ENCODE measurements at places on chromosomes 5 and 9.

DNA sequence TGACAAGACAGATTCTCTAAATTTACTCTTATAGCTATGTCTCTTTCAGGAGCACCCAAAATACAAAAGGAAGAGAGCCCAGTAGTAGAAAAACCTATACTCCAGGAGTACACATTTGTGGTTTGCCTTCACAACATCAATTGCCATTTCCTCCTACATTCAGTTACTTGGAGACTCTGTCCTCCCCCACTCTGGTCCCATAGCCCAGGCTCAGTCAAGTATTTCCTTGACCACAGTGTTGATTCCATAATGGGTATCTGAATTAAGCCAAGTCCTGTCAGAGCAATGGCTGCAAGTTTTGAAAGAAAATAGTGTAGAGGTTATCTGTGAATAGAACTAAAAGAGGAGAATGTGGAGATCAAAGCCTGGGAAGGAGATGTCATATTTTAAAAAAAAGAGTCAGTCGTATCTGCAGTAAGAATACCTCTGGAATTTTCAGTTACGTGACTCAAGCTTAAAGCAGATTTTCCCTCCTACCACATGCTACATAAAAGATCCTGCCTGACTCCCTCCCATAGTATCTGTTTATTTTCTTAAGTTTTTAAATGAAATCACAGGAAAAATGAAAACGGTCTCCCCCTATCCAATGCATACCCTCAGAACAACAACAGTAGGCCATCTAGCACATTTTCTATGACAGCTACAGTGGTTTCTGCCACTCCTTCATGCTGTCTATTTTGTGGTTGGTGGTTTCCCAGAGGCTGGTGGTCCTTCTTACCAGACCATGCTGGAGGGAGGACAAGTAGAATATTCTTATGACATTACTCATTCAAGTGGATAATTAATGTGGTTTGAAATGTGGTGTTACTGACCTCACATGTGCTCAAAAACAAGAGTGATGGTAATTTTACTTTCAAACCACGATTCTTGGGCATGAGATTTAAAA, 249.7 kb upstream of the TMEM161B start:
- no peak for DNase-seq

DNA sequence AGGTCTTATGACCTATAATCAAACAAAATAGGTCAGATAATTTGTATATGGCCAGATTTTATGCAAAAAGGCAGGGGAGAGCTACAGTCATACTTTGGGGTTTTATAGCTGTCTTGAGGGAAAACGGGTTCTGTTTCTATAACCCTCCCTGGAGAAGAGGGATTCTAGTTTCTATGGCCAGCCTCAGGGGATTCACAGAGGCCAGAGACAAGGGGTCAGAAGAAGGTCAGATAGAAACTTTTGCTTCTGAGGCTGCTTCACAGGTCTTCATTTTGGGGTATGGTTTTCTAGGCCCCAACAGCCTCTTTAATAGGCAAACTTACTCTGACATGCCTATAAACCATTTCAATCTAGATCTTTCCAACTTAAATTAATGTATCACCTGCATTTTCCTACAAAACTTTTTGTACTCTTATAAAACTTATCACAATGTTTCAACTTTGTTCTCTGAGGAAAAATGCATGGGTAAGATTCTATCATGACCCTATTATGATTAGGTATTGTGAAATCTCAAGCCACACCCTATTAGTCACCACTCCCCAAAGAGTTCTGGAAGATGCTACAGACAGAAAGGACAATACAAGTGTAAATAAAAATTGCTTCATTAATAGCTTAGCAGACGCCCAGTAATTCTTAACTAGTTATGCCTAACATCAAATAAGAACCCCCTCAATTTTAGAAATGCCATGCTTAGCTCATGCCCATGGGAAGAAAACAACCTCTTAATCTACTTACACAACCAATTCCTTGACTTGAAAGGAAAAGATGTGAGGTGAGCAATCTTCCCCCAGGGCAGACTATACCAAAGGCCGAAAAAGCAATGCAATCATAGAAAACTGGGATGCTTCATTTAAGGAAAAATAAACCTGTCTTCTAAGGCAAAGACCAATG, 396.6 kb downstream of the TLR4 start:
- DNase-seq, result no peak

GRCh38 chr5:146078566-146078965, 26.8 kb downstream of the PLAC8L1 start:
- DNase-seq, result no peak

GRCh38 chr5:42641336-42642005, 115.1 kb upstream of the CCDC152 start:
- no peak for DNase-seq

- no peak for DNase-seq
These were observed 309.3 kb upstream of the SEMA6A start for GRCh38 chr5:116883875-116884274.

DNA sequence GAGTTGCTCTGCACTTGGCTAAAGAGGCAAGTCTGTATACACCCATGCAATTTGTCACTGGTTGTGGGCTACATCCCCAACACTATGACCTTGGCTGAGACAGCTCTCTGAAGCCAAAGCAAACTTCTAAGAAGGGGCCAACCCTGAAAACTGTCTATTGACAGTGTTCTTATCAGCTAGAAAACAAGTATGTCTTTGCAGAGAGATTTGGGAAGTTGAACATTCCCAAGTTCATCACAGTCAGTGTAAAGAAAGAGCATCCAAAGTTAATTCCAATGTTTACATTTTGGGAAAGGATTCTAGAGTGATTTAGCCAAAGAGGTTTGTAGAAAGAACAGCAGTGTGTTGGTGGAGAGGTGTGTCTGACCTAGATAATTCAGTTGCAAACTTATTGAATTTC, 711.1 kb upstream of the CHD1 start:
- DNase-seq, result no peak

- peak; percentile 80 for DNase-seq
These were observed 17.3 kb downstream of the TRIM7 start for GRCh38 chr5:181187500-181188213.

DNA sequence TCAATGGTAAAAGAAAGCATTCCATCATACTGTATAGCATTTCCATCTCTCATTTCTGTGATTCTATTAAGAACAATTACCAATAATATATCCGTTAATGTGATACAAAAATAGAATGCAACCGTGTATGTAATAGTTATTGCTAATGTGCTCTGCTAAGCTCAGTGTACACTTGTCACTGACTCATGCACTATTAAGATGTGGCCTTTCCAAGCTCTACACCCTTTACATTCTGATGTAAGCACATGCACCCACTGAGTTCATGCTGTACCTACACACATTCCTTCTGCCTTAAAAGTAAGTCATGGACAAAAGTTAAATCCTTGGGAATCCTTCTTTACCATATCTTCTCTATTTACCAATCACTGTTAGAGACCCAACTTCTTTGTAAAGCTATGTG, 319.1 kb downstream of the ZSWIM6 start:
- DNase-seq, result no peak

GRCh38 chr5:175472378-175472777, 6.0 kb upstream of the SFXN1 start:
- no peak for DNase-seq

DNA sequence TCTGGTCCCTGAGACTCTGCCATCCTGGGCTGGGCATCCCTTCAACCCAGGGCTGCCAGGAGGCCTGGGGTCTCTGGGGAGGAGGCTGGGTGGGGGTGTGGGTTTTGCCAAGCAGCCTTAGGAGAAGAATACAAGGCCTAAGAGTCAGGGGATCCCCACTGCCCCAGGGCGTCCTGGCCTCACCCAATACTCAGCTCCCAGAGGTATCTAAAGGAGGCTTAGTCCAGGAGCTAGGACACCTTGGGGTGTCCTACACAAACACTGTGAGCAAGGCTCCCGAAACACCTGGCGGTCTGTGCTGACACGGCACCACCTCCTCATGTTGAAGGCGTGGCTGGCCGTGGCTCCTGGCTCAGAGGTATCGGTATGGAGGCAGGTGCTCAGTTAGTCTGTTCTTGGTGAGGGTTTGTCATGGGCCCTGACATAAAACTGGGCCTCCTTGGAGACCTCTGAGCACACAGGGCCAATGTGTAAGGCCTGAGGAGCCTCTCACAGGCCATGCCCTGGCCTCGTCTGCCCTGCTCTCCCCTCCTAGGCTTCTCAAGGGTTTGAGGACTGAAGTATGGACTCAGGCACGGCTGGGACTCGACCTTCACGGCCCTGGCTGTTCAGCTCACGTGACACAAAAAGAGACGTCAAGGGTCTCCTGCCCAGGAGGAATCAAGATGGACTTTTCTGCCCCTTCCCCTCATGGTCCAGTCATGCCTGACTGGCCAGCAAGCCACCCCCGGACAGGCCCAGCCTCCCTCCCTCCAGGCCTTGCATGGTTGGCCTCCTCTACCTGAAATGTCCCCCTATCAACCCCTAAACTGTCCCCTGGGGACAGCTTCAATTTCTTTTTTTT, 277.3 kb downstream of the FSTL4 start:
- DNase-seq, result no peak

Measured in body of pancreas (tissue), 4 donors.